GM23248 (cell line): ENCODE measurements at places on chromosomes 1 and 21. TPM values are rescaled to one million over a fixed set of nuclear protein-coding genes. Genes with fewer than 3 reads are reported as not detected.

The CFAP45 gene
- polyA plus RNA-seq, result 0.34 and 0.51 TPM in 2 replicates

The RUNX3 gene
- polyA plus RNA-seq, result 1.3 and 1.4 TPM in 2 replicates

The KCNK1 gene
- polyA plus RNA-seq, result 4.2 and 4.8 TPM in 2 replicates

The MATN1 gene
- polyA plus RNA-seq, result 0.11 TPM in 1 of 2 replicates, not detected in the other

The S100A9 gene
- not detected in 2 replicates for polyA plus RNA-seq

The RNPC3 gene
- polyA plus RNA-seq, result 6.8 and 8.1 TPM in 2 replicates

The SFN gene
- polyA plus RNA-seq, result not detected in 2 replicates

The USP33 gene
- polyA plus RNA-seq, result 50.7 and 54.2 TPM in 2 replicates

The TAF12 gene
- 45.0 and 45.6 TPM in 2 replicates for polyA plus RNA-seq
